ENCODE measurements at places on chromosomes 7 and 10.

DNA sequence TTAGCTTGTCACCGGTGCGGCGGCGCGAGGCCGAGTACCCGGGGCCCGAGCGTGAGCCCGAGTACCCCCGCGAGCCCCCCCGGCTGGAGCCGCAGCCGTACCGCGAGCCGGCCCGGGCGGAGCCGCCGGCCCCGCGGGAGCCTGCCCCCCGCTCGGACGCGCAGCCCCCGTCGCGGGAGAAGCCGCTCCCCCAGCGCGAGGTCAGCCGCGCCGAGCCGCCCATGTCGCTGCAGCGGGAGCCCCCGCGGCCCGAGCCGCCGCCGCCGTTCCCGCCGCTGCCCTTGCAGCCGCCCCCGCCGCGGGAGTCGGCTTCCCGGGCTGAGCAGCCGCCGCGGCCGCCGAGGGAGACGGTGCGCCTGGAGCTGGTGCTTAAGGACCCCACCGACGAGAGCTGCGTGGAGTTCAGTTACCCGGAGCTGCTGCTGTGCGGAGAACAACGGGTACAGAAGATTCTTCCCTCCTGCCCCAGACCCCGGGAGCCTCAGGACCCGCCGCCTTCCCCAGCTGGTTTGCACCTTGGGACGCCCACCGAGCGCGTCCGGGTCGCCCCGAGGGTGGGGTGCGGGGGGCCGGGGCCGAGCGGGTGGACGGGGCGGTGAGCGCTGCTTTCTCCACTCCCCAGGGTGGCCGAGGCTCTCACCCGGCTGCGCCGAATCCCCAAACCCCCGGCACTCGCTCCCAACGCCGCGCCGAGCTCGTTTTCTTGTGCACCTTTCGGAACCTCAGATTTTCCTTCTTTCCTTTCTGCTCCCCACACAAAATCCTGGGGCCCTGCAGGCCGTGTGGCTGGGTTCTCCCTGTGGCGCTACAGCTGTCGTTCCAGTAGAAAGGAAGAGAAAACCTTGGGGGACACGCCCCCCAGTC, 708 bp downstream of the UBN2 start:
- peak; percentile 19 for DNase-seq

DNA sequence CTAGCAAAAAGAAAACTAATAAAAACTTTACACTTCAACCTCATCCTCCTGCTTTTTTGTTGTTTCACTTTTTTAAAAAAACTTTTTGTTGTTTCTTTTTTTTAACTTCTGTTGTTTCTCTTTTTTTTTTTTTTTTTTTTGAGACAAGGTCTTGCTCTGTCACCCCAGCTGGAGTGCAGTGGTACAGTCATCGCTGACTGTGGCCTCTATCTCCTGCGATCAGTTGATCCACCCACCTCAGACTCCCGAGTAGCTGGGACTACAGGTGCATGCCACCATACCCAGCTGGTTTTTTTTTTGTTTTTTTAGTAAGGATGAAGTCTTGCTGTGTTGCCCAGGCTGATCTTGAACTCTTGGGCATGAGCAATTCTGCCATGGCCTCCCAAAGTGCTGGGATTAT, 58.0 kb upstream of the HELLS start:
- DNase-seq: no peak

GRCh38 chr10:79415736-79416577, 29.5 kb downstream of the ZCCHC24 start:
- DNase-seq: peak; percentile 10

DNA sequence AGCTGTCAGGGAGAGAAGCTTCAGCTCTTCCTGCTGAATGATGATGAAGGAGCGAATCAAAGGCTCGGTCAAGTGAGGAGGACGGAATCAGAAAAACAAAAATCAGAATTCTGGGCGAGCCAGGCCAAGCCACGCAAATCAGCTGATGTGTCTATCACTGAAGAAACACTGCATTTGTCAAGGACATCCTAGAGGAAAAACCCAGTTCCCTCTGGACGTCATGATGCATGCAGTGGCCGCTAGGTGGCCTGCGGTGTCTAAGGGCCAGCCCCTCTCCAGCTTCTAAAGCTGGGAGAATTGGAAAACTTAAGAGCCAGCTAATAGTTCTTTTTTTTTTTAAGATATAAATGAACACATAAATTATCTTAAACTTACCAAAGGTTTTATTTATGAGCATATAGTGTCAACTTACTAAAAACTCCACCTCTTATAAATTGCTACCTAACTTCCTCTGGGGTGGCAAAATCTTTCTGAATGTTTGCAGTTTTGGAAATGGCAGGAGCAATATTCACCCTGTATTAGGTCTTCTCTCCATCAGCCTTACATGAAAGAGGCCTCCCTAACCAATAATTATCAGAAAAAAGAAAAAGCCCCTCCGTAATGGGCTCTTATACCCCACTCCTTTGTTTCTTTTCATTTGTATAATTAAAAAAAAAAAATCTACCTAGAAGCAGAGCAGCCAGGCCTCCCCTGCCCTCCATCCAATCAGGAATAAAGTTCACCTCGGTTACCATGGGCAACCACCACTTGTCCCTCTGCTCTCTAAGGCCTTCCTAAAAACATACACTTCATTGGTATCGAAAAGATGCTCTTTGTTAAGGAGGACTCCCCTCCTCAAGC, 186.8 kb downstream of the USP6NL start:
- DNase-seq: peak; percentile 52

DNA sequence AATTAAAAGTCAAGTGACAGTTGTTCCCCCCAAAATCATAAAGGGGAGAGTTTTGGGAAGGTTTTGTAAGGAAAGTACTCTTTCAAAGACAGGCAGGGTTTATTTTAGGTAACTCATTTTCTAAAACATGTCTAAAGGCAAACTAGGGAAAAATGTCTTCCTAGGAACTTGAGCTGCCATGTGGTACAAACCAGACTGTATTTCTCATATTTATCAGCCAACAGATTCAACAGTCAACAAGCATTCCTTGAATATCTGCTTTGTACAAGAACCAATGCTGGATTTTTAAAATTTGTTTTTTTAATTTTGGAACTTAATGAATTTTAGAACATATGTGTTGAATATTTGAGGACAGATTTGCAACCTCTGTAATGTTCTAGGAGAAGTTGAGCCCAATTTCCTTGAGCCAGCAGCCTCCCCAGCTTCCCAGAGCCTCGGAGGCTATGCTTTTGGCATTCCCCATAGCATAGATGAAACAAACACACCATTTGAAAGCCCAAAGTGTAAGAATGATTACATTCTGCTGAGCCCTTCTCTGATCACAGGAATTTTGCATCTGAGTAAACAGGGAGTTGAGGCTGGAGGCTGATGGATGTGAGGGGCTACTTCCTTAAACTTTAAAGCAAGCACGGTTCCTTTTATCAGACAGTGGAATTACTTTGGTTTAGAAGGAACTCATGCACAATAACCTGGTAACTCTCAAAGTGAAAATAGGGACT, 345.1 kb downstream of the RNLS start:
- DNase-seq: no peak

DNA sequence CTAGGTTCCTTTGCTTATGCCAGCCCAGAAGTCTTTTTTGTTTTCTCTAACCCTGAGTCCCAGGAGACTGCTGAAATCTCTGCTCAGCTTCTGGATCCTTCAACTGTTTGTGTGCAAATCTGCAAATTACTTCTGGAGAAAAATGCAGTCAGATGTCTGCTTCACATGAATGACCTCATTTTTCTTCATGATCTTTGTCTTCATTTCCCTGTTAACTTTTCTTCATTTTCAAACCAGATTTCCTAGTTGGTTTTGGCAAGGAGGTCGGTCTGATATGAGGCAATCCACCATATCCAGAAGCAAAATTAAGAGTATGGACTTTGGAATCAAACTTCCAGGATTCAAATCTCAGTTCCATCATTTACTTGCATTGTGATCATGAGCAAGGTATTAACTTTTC, 66.8 kb downstream of the ZNF503 start:
- no peak for DNase-seq

DNA sequence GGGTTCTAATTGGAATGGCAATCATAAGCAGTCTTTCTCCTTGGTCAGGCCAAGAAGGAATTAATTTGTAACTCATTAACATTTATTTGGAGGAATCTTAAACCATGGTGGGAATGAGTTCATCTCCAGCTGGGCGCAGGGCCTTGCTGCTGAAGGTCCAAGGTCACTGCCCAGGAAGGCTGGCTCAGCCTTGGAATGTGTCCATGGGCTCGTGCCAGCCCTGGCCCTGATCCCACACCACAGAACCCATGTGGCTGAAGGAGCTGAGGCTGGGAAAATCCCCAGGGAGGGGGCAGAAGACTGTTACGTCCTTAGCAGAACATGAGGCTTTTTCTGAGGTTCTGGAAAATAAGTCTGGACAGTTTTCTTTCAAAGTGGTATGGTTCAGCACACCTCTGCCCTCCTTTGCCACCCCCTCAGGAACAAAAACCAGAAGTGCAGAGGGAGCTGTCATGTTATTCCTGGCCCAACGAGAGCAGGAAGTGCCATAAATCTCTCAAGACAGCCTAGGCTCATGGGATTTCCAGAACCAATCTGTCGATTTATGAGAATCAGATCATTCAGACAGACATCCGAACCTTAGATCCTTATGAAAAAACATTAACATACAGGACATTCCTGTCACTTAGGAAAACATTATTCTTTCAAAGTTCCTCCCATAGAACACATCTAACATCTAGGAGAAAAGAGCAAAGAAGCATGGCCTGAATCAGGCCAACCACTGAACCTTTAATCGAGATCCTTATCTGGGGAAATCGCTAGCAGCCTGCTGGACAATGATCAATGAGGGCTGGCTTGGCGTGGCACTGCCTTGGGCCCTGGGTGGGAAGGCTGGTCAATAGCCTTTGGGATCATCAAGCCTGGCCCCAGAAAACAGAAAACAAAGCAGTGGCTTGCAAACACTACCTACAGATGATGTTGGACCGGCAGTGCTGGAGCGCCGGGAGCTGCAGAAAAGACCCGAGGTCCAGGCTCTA, 134.3 kb downstream of the TAX1BP1 start:
- DNase-seq: peak; percentile 73

- no peak for DNase-seq
Measured at GRCh38 chr7:131618391-131618790, 62.0 kb upstream of the PODXL start.

DNA sequence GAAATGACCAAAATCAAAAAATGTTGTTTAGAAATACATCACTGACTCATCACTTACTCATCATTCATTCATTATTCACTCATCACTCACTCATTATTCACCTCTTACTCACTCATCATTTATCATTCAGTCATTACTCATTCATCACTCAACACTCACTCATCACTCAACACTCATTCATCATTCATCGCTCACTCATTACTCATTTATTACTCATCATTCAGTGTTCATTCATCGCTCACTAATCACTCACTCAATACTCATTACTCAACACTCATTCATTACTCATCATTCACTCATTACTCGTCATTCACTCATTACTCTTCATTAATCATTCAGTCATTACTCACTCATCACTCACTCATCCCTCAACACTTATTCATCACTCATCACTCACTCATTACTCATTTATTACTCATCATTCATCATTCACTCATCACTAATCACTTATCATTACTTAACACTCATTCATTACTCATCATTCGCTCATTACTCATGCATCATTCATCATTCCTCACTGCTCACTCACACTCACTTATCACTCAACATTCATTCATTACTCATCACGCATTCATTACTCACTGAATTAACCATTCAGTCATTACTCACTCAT, 238.5 kb downstream of the ADARB2 start:
- DNase-seq: no peak

DNA sequence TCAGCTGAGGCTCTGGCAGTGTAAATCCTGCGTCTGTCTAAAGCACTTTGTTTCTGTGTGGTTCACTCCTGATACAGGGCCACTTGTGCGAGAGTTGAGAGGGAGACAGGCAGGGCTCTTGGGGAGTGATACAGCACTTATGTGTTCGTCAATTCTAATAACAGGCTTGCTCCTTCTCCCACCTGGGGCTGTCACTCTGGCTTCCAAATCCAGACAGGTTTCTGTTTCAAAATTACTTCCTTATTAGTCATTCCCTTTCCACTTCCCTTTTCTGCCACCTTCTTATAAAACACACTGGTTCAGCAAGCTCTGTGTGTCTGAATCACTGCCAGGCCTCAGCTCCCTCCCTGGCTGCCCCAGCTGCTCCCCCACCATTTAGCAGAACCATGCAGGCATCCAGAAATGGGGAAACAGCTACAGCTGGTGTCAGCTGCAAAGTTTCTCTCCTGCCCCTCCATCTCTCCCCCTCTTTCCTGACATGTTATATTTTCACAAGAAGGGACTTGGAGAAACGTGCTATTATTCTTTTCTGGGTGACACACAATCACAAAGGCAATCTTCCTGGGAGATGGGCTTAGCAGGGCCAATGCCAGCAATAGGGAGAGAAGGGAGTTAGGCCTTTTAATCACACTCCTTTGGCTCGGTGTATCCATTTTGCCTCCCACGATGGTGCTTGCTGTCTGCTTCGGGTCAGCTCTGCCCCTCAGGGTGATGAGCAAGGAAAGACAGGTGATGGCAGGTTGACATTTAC, 58.4 kb upstream of the ZNRF2 start:
- peak; percentile 46 for DNase-seq

DNA sequence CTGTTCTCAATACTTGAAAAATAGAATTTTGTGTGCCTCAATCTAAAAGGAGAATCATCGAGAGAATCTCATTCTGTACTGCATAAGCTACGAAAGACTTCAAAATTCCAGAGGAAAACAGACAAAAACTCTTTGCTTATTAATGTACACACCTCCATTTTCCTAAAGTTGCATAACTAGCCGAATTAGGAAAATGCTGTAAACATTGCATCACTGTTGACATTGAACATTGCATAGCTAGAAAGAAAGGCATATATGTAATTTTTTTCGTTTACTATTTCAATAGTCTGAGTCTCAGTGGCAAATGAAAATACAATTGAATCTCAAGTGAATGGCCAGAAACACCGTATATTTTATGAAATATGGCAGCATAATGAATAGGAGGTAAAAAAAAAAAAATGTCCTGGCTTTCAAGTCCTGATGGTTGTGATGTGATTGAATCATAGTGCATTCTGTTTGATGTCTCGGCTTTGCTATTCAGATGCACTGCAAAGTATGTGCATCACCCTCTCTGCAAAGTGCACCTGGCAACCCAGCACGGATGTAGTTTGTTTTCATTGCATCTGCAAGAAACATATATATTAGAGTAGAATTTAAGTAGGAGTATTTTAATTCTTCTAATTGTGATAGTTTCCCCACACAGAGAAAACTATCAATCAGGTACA, 196.7 kb downstream of the VTI1A start:
- no peak for DNase-seq

DNA sequence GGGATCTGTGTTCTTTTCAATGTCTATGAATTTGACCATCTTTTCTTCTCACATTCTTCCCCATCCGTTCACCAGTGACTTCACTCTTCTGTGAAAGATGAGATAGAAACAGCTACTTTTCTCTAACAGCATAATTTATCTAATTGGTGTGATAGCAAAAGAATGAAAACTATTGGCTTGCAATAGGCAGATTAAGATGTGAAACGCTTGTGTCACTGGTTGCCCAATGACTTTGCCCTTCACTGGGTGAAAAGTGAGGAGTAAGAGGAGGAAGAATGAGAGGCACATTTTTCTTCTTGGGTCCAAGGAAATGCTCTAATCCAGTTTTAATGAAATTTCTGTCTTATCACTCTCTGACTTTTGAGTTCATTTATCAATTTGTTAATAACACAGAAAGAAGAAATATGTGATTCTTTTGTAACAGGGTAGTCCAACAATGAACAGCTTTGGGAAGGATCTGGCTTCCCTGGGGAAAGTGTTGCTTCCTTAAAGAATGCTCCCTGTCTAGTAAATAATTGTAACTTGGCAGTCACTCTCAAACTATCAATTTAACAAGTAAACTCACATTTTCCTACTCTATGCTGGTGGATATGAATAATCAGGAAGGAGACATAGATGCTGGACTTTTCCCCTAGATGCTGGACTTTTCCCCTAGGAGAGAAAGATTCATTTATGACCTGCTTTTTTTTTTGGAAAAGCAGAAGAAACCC, 35.1 kb downstream of the BET1 start:
- no peak for DNase-seq

Data from ovary (tissue), 10 donors.